ENCODE measurements at places on chromosomes 1 and 21.

- DNase-seq, result no peak
Measured at GRCh38 chr1:78177708-78178270, 132.0 kb downstream of the GIPC2 start.

DNA sequence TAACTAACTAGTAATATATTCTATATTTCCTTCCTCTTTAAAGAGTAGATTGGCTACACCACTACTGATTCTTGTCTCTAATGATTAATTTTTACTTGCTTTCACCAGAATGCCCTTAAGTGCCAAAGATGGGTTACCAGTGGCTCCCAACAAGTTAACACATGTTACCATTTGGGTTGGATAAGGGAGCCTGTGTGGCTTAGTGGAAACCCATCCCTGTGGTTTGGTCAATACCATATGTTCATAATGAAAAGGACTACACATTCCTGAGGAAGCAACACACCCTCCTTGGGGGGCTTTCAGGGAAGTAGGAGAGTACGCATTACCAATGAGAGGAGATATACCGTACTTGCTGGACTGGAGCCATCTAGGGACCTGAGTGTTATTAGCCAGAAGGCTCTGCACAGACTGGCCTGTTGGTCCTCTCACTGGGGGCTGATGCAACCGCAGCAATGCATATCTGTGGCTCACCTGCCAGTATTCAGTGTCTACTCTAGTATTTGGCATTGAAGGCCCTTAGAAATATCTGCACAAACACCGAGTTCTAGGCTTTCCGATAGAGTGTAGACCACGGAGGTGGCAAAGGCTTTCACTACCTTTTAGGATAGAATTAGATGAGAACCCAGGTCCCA is 29.3 kb upstream of the PLXNA2 start:
- DNase-seq, result no peak

- DNase-seq, result no peak
Measured at GRCh38 chr1:158115126-158115525, 65.6 kb upstream of the CD1D start.

DNA sequence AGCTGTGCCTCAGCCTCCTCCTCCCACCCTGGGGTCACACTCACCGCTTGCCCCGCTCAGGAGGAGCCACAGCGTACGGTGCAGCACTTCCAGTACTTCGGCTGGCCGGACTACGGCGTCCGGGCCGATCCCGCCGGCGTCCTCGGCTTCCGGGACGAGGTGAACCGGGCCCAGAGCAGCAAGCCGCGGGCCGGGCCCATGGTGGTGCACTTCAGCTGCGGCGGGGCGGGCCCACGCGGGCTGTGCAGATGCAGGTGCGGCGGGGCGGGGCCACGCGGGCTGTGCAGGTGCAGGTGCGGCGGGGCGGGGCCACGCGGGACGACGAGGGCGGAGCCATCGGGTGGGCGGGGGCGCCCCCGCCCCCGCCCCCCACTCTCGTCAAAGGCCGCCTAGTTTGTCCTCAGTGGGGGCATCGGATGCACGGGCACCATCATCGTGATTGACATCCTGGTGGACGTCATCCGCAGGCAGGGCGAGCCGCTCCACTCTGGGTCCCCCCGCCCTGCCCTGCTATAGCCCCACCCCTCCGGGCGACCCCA is 5.5 kb downstream of the RNF223 start:
- no peak for DNase-seq

- no peak for DNase-seq
Measured at GRCh38 chr1:244958593-244958992, 94.2 kb upstream of the HNRNPU start.

DNA sequence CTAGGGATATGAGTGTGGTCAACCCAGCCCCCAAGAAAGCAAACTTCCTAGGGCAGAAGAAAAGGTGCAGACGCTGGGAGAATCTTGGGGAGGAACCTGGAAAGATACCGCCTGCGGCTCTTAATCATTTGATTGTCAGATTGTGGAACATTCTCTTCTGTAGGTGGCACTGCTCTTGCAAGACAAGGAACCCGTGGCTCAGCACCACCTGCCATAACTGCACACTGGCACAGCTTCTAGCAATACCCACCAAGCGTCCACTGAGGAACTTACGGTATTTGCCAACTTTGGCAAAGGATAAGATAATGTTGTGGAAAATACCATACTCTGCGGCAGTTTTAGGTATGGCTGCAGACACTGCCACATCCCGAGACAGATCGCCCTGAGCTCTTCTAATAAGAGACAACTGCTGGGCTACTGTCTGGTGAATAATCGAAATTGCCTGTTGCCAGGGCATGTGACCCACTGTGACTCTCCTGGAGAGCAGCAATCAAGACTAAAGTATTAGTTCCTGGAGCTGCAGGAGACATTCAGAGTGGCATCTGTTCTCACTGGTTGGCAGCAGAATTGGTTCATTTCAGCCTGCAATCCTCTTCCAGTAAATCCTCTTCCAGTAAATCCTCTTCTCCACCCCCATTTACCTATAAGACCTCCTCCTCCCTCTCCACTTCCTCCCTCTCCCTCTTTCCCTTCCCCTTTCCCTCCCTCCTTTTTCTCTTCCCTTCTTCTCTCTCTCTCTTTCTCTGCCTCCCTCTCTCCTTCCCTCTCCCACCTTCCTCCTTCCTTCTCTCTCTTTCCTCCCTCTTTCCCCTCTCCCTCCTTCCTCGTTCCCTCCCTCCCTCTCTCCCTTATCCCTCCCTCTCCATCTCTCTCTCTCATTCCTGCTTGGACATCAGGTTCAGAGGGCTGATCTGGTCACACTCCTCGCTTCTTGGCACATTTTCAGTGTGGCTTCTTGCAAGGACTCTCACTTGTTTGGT is 49.7 kb upstream of the B3GALT5 start:
- DNase-seq, result no peak

- no peak for DNase-seq
Measured at GRCh38 chr1:217891966-217892365, 260.8 kb downstream of the SPATA17 start.

- no peak for DNase-seq
Measured at GRCh38 chr1:216388558-216388957, 34.7 kb downstream of the USH2A start.

DNA sequence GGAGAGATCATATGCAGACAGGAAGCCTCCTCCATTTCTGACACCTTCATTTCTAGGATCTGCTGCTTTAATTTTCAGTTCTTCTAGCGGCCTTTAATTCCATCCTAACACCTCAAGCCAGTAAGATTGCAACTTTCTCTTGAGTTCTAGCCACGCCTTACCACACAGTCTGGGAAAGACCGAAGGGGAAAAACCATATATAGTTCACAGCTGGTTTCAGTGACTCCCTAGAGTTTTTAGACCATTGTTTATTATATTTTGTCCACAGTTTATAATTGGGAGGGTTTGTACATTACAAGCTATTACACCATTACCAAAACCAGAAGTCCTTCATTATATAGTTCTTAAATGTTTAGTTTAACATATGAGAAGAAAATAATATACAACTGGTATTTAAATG is 37.5 kb downstream of the DPH5 start:
- no peak for DNase-seq

DNA sequence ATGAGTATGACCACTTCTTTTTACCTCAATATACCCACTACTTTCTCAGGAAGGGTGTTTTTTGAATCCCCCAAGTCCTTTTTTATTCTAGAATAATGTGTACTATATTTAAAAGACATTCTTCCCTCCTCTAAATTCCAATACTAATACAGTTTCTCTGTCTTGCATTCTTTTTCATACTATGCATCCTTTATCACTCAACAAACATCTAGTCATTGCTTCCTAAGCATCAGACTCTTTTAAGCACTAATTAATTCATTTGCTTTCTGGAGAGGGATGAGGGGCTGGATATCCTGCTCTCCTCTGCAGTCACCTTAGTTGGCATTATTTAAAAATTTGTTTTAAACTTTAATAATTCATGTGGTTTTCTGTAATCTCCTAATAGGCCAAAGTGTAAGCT is 838.8 kb downstream of the KCNT2 start:
- DNase-seq, result no peak

DNA sequence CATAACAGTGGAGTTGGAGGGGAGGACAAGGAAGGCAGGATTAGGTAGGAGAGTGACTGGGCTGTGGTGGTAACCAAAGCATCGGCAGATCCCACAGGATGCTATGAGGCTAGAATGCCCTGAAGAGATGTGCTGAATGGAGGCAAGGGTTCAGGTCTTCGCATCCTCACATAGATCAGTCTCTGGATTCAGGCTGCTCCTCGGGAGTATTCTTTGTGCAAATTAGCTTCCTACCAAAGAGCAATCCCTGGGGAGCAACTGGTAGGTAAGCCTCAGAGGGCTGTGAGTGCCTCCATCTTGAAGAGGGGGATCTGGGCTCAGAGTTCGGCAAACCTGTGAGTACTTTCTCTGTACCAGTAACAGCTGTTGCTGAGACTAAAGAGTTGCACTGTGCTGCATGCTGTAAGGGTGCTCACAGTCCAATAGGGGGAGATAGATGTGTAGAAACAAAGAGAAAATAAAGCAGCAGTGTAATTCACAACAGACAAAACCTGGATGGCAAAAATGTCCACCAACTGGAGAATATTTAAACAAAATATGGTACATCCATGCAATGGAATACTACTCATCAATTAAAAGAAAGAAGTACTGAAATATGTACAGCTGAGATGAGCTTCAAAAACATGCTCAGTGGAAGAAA is 322.4 kb upstream of the DEPDC1 start:
- DNase-seq, result no peak

GRCh38 chr1:22451702-22452480 is at the start of gene ZBTB40:
Gene ZBTB40, plus strand, starts transcription at chr1:22451851. Its CDS starts 38,098 bp downstream, at chr1:22489949.
- DNase-seq, result peak; percentile 73

GRCh38 chr1:229066591-229066990 is 204.3 kb upstream of the RAB4A start:
- no peak for DNase-seq

DNA sequence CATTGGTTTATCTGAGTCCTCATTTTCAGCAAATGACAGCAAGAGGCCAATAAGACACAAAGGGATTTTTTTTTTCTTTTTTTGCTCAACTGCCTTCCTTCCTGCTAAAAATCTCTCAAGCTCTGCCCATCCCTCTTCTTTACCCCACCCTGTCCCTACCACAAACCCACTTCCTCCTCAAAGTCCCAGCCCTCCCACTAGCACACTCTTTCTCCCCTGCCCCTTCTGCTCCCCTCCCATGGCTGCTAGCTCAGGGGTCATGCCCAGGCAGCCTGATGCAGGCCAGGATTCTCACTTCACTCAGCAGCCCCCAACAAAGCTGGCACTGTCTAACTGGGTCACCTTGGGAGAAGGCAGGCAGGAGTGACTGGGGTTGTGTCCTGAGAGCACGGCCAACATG is 28.8 kb upstream of the PPP2R5A start:
- no peak for DNase-seq

GRCh38 chr1:66761221-66761620 is 9.0 kb downstream of the DYNLT5 start:
- DNase-seq, result no peak

DNA sequence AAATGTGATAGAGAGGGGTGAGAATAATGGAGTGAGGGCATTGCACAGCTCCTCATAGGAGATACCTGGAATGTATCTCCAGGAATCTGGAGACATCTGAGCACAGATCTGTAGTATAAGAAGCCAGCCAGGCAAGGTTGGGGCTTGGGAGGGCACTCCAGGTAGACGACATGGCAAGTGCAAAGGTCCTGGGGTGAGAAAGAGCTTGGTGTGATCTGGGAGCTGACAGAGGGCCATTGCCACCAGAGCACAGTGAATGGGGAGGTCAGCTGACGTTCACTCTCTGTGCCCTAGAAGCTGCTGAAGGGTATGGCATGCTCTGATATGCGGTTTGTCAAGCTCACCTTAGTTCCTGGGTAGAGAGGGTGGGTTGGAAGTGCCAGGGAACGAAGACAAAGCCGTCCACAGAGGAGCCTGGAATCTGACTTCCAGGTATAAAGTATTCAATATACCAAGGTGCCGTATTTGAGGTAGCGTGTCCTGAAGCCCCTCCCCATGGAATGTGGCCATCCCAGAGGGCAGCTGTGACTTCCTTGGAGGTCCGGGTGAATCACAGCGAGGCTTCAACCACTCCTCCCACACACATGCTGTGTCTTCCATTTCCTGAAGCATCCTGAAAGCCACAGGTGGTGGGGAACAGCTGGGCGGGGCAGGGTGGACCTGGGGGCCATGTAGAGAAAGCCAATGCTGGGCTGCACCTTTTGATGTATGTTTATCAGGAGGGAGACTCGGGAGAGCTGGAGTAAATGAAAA is 182.7 kb upstream of the KLHDC7A start:
- DNase-seq, result no peak

GRCh38 chr1:59788825-59789224 is 25.9 kb upstream of the HOOK1 start:
- no peak for DNase-seq

GRCh38 chr1:32316903-32317277 is 19.1 kb downstream of the MARCKSL1 start:
- DNase-seq, result no peak

DNA sequence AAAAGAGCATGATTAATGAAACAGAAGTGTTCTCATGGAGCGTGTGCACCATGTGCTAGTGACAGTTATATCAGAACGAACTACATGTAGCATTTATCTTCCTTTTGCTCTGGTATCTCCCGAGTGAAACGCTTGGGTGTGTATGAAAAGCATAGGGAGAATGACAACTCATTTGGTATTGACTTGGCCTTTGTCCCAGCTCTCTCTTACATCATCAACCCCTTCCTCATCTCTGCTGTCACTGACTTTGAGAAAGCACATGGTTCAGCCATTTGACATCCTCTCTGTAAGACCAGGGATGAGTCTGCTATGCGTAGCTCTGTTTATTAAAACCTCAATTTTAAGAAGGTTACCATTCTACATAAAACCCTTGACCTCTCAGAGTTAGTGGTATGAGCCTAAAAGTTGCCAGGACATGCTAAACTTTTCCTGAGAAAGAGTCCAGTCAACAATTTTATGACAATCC is 201.0 kb downstream of the NRIP1 start:
- no peak for DNase-seq

DNA sequence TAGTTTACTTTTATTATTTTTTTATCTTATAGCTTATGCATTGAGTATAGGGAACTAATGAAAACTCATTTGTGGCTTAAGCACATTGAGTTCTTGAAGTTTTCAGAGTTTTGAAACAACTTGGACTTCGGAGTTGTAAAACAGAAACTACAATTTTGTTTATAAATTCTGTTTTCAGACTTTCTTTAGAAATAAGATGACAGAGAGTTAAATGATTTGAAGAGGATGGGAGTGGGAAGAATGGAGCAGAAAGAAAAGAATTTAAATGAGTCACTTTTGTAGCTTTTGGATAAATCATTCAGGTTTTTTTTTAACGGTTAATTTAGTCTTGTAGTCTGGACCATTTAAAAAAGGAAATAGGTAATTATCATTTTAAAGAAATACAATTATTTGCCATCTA is 32.3 kb downstream of the INKA2 start:
- no peak for DNase-seq

DNA sequence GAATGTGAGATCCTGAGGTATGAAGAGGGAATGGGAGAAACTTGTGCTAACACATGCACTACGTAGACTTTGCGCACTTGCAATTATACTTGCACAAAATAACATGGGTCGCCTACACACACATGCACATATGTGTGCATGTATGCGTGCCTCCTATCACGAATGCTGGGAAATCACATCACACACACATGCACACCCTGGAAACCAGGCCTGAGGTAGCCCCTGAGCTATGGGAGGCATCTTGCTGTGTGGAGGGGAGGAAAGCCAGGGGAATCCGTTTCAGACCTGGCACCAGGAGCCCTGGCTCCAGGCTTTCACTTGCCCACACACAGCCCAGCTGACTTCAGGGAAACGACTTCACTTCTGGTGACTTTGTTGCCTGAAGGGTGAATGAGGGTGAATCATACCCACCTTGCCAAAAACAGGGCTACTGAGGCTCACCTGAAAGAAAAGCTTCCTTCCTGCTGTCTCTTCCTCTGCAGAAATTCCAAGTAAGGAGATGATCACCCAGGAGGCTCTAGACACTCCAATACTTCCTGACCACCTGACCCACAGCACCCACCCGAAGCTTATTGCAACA is 136.0 kb upstream of the NGF start:
- no peak for DNase-seq

GRCh38 chr1:23772049-23772853 is 6.0 kb upstream of the PITHD1 start:
- DNase-seq, result peak; percentile 16
